ENCODE measurements at places on chromosomes 1 and 21.

DNA sequence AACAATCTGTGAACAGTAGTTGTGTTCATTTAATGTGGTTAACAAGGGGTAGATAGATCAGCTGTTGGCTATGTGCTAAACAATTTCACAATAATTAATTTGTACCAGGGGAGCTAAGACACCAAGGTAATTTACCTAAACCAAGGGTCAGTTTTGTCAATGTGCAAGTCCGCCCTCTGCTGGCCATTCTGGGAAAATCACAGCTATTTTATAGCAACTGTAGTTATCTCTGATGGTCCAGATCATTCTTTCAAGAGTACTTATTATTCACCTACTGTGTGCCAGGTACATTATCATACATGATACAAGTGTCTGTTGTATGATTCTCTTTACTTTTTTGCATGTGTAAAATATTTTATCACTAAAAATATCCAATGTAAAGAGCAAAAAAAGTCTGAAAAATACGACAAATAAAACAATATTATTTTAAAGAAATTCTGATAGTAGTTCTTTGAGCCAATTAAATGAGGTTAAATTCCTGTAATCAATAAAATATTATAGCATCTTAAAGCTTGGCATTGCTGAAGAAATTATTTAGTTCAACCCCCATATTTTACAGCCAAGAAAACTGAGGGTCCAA lies 312.3 kb upstream of the FAM78B start:
- DNase-seq = peak; percentile 42

DNA sequence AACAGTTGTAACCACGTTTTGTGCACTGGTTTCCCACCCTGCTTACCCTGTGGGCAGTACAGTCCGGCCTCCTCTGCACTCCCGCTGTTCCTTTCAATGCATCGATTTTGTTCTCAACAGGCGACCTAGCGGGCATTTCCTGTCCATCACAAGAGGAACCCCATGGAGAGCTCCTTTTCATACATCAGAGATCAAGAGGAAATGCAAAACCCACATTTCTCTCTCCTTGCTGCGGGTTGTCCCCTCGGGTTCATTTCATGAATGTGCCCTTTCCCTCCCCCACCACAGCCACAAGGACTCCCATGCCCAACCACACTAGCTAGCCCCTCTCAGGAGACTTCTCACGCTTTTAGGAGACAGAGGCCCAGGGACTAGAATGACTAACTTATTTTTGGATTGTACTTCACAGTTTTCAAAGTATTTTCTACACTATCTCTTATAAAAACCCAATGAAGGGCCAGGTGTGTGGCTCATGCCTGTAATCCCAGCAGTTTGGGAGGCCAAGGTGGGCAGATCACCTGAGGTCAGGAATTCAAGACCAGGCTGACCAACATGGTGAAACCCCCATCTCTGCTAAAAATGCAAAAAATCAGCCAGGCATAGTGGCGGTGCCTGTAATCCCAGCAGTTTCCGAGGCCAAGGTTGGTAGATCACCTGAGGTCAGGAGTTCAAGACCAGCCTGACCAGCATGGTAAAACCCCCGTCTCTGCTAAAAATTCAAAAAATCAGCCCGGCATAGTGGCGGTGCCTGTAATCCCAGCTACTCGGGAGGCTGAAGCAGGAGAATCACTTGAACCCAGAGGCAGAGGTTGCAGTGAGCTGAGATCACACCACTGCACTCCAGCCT lies 18.4 kb downstream of the ATP1A4 start:
- DNase-seq = no peak

DNA sequence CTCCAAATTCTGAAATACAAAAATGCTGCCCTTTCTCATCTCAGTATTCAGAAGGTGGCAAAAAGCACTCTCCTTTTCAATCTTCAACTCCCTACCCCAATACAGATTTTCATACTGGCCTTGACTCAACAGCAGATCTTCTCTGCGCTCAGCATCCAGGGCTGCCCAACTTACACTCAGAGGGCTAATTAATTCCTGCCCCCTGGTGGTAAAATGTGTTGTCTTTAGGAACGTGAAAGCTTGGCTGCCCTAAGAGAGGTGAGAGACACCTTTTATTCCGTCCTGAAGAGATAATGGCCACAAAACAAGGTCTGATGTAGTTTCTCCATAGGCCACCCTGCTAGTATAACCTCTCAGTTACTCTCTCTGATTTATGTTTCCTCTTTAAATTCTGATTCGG lies 25.0 kb downstream of the KRTAP24-1 start:
- DNase-seq = no peak

DNA sequence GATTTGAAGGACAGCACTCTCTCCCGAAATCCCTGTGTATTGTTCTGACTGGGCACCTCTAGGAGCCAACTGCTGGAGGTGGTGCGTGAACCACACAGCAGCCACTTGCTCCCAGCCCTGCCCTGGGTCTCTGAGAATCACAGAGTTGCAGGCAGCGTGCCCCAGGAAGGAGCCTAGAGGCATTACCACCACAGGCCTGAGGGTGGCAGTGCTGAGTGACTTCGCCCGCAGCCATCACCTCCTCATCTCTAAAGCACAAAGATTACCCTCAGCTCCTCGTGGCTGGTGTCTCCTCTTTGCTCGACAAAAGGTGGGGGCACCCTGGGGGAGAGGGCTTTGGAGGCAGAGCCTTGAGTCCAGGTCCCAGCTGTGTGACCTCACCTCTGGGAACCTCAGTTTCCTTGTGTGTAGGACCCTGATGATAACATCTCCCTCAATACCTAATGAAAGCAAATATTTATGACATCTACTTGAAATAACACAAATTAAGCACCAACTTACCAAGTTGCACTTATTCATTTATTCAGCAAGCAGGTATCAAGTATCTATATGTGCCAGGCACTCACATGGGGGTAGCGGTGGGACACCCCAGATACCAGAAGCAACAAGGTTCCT lies 86.3 kb downstream of the VWA5B1 start:
- peak; percentile 33 for DNase-seq

DNA sequence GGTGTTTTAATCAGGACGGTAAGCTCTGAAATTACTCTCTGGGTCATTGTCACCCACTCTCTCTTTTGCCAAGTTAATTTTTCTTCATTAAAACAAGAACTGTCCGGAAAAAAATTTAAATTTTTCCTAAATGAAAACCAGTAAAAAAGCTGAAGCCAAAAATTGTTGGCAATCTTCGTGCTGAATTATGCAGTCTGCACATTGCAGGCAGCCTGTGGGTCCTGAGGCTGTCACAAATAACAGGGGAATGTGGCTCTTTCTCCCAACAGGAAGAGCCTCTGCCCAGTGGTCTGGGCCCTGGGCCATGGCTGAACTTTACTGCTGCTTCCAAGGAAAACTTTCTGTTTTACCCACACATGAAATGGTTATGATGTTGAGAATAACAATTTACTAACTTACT lies 153.9 kb upstream of the SPAG17 start:
- no peak for DNase-seq

- no peak for DNase-seq
Measured at GRCh38 chr1:92502247-92502646, 15.5 kb upstream of the GFI1 start.

DNA sequence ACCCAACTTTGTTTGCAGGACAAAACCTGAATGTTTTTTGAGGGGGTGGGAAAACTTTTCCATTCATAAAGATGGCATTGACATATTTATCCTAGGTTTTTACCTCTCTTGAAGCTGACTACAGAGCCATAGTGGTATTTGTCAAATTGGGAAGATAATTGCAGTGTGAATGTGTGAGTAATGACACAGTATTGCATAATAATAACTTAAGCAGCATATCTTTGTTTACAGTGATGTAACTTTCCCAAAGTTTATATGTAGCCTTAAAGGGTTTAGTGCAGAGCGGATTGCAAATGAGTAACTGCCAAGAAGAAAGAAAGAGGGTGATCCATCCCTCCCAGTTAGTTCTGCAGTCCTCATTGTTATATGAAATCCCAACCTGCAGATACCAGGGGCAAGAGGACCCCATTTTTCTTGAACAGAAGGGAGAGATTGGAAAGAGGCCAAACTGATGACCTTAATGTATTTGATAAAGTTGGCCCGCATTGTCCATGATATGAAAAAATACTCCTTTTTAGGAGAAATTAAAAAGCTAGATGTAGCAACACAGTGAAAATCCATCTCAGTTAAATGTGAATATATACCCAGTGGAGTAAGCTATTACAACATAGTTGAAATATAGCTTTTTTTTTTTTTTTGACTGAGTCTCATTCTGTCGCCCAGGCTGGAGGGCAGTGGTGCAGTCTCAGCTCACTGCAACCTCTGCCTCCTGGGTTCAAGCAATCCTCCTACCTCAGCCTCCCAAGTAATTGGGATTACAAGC lies 23.7 kb upstream of the NFIA start:
- no peak for DNase-seq

GRCh38 chr21:42564561-42564971 lies 50.9 kb downstream of the SLC37A1 start:
- no peak for DNase-seq

DNA sequence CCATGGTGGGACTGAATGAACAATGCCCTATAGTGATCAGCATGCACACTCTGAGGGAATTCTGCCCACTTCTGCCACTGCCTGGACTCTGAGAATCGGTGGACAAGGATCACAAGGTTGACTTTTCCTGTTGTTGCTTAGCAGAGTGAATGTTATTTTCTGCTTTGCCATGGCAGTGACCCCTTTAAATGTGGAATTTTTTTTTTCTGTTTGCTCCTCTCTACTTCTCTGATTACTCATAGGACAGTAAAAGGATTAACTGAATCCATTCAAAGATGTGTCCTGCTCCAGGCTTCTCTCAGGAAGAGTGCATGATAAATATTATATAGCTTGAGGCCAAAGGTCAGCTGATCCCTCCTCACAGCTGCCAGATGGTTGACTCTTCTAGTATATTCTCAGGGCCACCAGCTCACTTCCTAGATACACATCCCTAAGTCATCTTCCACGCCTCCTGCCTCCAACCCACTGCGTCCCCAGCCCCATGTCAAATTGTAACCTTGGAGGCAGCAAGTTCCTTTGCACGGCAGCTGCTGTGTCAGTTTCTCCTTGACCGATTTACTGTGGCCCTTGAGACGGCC lies 74.0 kb upstream of the RALGPS2 start:
- DNase-seq = no peak

GRCh38 chr1:67338642-67339041 lies 31.0 kb downstream of the IL12RB2 start:
- DNase-seq = no peak

- DNase-seq = no peak
Measured at GRCh38 chr1:204623365-204623893, 62.1 kb downstream of the LRRN2 start.

DNA sequence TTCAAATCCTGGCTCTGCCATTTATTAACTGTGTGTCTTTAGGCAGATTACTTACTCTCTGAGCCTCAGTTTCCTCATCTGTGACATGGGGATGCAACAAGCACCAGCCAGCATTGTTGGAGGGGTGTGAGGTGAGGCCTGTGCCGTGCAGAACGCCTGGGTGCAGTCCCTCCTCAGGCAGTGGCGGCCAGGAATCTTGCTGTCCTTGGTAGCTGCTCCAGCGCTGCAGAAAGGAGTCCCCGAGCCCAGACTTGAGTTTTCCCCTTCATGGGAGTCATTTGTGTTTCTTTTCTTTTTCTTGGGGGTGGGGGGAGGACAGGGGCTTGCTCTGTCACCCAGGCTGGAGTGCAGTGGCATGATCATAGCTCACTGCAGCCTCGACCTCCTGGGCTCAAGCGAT lies 46.6 kb downstream of the DISP3 start:
- no peak for DNase-seq

GRCh38 chr1:218384581-218384993 lies 39.5 kb downstream of the TGFB2 start:
- no peak for DNase-seq

DNA sequence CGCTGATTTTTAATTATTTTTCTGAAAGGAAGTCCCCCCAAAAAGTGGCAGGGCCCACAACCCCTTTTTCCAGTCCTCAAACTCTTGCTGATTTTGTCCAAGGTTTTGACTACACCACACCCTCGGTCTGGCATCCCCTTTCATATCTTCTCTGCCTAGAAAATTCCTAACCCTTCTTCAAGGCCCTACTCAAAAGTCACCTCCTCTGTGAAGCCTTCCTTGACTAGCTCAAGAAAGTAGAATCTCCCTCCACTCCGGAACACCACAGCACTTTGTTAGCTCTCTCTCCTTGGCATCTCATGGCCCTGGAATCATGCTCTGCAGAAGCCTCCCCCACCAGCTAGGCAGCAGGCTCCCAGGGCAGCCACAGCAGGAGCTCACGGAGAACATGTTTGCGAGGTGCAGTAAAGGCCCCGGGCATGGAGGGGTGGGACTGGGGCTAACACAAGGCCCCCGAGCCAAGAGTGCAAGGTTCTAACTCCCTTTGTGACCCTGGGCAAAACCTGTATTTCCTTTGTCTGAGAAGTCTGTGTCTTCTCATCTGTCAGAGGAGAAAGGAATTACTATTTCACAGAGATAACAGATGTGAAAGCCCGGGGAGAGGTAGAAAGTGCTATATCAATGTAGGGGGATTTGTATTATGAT lies 17.7 kb upstream of the S100A7 start:
- DNase-seq = no peak

GRCh38 chr21:30831194-30831765 lies 1.7 kb upstream of the KRTAP7-1 start:
- no peak for DNase-seq

DNA sequence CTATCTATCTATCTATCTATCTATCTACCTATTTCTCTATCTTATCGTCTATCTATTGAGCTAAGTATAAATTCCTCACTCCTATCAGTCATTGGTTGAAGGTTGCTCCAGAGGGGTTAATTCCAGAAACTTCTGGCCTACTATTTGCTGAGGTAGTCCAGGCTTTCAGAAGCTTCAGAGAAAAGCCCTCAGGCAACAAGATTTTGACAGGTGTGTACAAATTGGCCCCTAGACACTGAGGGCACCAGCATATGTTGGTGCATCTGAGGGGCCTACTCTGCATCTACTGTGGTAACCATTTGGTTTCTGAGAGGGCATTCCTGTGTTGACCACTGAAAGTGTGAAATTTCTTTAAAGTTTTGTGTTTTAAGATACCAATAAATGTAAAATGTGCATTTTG lies 265.2 kb upstream of the B3GALT2 start:
- DNase-seq = no peak

GRCh38 chr21:22855581-22855980 lies 1857.4 kb downstream of the NCAM2 start:
- no peak for DNase-seq

DNA sequence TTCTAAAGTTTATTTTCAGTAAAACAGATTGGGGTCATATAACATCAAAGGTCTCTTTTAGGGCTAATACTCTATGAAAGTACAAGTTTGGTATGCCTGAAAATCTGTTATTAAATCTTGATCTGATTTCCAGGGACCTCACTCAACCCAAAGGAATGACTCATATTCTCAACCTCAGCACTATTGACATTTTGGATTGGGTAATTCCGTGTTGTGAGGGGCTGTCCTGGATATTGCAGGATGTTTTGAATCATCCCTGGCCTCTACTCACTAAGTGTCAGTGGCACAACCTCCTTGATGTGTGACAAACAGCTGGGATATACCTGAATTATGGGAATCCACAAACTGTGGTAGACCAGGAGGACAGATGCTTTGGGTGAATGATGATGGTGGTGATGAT lies 51.5 kb upstream of the CYP2J2 start:
- no peak for DNase-seq

DNA sequence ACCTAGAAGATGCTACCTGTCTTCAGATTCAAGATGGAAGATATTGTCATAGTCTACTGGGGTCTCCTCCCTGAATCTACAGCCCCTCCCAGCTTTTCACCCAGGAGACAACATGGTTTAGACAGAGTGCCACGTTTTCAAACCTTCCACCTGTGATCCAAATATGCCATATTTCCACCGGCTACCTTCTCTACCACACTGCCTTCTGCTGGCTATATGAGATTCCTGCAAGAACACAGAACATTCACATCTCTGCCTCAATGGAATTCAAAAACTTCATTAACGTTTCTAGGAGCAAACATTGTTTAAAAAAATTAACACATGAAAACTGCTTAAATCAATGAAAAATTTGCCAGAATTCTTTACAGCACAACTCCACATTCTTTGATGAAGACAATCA lies 12.9 kb upstream of the LELP1 start:
- DNase-seq = no peak
